ENCODE measurements at places on chromosomes 7 and 10. TPM values are rescaled to one million over a fixed set of nuclear protein-coding genes. Genes with fewer than 3 reads are reported as not detected.

Gene MOSPD3
- 11.3 TPM for total RNA-seq

Gene CNPY1
- 1.7 TPM for total RNA-seq

Gene TCAF2
- total RNA-seq = 1.3 TPM

Gene TFR2
- total RNA-seq = 2.4 TPM

Gene DRGX
- not detected for total RNA-seq

Gene OR2F2
- total RNA-seq = not detected

Gene HOXA3
- 12.4 TPM for total RNA-seq

Measured in Daoy (cell line).